Stimulated activated CD4-positive, alpha-beta T cell treated with anti-CD3 and anti-CD28 coated beads, Interleukin-15, amount 100 ng/mL, for 24 hours (primary cell): ENCODE measurements at places on chromosomes 1 and 21.

- DNase-seq: no peak
Measured at GRCh38 chr1:65441464-65441863, 21.0 kb downstream of the LEPR start.

DNA sequence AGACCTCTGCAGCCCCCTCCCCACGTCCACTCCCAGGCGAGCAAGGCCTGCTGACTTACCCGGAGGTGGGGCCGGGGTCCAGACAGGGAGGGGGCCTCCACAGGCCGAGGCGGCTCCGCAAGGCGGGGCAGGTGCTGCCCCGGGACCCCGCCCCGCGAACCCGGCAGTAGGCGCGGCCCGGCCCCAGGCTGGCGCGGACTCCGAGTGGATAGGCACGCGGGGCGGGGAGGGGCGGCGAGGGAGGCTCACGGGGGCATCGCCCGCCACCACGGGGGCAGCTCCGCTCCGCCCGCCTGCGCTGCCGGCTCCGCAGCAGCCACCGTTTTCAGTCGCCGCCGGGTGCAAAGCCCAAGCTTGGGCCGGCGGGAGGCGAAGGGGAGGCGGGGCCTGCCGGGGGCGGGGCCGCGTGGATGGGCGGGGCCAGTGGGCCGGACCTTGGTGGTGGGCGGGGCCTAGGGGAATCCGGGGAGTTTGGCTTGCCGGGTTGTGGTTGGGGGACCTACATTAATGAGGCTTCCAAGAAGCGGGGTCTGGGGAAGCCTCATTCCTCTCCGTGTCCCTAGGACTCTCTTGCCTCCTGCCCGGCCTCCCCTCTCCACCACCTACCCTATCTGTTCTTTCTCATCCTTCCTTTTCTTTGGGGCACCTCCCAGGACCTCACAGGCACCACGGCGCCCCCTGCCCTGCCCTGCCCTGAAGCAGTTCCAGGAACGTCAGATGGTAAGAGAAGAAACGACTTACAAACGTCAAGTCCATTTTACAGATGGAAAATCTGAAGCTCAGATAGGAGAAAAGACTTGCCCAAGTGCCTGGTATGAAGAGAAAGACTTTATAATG, at the start of gene RIMS3:
Gene RIMS3 (minus strand): TSS at position 348 of the 837 bp plus-strand sequence. CDS start 23,757 bp downstream, outside the sequence.
- DNase-seq: peak; percentile 85

DNA sequence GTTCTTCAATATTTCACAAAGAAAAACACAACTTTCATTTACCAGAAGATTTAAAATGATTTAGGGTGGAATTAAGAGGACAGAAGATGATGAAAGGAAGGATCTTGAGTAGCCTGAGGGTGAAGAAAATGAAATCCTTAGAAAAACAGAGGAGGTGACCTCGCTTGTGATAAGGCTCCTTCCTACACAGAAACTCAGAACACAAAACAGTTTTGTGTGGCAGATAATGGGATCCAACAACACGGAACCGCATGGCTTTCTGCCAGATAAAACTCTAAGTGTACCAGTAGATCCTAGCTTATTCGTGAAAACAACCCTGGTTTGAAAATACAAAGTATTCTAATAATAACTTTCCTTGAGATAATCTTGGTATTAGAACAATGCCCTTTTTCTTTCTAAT, 74.0 kb upstream of the EXO1 start:
- DNase-seq: no peak

DNA sequence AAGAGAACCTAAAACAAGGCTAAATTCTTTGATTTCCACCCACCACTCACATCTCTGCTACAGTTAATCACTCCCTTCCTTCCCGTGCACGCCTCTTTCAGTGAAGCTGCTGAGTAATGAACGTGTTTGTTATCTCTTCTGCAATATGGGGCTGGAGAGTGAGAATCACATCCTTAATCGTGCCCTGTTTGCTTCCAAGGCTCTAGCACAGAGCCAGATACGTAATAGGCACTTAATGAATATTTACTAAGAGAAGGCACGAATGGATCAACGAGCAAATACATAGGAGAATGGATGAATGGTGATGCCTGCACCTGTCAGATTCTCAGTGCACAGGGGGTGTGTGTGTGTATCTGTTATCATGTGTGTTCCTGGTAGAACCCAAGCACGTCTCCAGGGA, 22.1 kb upstream of the FAM43B start:
- no peak for DNase-seq

DNA sequence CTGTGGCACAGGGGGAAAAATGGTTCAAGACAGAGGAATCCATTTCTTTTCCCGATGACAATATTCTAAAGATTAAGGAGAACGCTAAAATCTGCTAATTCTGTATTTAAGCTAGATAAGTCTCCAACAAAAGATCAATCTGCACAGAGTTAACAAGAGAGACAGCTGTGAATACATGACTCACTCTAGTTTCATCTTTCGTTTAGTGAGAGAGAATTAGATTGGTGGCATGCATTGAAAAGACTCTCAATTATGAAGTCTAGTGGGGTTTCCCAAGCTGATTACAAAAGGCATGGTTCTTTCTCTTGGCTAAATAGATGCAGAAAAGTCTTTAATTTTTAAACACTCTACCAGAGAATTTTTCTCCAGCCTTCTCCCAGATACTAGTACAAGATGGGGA, 34.4 kb downstream of the CAPN9 start:
- no peak for DNase-seq

GRCh38 chr1:227792216-227793078, 23.0 kb upstream of the PRSS38 start:
- DNase-seq: no peak

DNA sequence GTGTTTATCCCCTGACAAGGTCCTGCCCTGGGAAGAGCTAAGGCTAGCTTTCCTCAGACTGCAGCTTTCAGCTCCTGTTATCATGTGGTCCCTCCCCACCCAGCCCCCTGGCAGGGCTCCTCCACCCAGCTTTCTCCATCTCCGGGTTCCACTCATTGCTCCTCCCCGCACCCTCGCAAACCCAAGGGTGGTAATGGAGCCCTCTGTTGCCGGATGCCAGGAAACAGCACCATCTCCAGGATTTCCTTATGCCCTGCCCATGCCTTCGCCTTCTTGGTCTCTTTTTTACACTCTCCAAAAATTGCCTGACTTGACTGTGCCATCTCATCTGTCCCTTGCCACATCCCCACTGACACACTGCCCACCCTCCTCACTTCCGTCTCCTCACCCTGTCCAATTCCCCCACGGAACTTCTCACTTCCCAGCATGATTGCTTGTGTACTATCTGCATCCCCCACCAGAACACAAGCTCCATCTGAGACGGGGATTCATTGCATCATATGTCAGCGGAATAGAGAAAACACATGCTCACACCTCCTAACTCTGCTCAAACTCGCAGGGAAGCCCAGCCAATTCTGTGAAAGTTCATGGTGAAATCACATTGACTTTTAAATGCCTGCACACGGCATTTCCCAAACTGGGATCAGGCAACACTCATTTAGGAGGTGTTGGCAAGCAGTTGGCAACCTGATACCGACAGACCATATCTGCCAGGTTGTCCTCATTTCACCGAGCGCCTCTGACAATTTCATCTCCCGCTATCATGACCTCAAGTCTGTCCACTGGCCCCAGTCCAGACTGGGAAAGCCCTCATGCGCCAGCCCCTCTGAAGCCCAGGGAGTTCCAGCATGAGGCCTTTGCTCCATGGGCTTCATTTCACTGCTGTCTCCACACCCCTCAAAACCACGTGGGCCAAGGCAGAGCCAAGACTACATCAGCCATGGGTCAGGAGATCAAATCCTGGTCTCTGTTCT, 201.1 kb downstream of the MATN1 start:
- DNase-seq: no peak

- no peak for DNase-seq
Measured at GRCh38 chr1:100077531-100077930, 55.2 kb downstream of the SASS6 start.

GRCh38 chr1:189429610-189430009, 1048.1 kb downstream of the BRINP3 start:
- no peak for DNase-seq

GRCh38 chr1:51960262-51960661, 30.2 kb downstream of the RAB3B start:
- DNase-seq: no peak

DNA sequence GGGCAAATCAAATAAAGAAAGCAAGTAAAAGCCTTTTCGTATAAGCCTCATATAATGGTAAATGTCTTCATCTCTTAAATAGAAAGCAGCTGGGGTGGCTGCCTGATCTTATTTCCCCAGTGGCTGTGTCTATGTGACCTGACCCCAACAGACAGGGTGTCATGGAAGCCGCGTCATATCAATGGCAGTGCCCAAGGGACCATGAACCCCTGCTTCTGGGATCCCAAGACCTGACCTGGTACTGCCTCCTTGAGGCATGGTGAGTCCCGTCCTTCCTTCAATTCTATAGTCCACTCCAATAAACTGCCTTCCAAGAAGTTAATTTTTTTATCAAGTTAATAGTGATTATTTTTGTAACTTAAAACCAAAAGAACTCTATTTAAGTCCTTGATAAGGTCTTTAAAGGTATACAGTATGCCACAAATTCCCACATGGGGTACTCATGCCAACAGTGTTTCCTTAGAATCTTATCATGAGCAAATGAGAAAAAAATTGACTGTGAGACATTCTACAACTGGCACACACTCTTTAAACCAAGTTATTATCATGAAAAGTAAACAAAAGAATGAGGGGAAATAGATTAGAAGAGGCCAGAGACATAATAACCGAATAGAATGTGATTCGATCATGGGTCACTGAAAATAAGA, 104.6 kb downstream of the ADSS2 start:
- DNase-seq: no peak

DNA sequence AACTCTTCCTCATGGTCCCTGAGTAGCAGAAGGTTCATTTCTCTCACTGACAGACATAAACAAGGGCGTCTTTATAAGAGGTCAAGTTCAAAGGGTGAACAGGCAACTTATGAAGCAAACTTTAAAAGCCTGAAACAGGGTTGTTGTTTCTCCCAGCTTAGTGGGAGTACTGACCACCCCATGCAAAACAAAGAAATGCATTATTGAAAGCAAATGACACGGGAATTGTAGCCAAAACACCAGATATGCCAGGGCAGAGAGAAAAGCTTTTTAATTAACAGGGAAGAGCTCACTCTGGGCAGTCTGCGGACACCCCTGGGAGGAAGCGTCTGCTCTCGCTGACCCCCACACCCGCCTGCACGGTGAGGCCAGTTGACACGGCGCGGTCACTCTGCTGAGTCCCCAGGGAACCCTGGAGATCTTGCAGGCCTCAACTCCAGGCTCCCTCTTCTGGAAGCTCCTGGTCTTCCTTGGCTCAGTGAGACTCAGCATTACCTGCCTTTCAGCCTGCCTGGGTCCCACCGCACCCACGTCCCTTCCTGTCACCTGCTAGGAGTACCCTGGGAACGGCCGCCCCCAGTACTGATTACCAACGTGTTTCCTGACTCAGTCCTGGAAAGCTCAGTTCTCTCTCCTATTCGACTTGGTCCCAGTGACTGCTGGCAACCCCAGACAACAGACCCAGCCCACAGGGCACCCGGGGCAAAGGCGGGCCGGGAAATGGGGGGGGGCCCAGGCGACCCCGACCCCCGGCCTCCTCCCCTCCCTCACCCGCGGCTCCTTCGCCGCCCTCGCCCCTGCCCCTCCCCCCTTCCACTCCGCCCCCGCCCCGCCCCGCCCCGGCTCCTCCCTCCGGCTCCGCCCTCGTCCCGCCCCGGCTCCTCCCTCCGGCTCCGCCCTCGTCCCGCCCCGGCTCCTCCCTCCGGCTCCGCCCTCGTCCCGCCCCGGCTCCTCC, 972 bp downstream of the CFAP410 start:
- peak; percentile 45 for DNase-seq

DNA sequence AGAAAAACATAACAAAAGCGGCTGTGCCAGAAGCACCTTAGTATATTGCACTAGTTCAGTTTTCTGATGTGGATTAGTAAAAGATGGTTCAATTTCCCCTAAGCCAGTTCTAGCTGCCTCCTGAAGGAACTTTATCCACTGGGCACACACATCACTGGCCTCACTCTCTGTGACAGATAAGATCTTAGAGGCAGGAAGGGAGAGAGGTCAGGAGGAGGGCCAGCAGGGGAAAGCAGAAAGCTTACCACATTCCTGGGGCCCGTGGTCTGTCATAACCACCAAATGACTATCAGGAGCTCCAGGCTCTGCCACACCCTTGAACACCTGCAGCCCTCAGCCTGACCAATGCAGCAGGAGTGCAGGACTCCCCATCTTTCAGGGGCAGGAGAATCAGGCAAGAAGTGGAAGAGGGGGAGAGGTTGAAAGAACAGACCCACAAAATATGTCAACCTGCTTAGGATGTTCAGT, 37.8 kb downstream of the LRRC71 start:
- DNase-seq: no peak

DNA sequence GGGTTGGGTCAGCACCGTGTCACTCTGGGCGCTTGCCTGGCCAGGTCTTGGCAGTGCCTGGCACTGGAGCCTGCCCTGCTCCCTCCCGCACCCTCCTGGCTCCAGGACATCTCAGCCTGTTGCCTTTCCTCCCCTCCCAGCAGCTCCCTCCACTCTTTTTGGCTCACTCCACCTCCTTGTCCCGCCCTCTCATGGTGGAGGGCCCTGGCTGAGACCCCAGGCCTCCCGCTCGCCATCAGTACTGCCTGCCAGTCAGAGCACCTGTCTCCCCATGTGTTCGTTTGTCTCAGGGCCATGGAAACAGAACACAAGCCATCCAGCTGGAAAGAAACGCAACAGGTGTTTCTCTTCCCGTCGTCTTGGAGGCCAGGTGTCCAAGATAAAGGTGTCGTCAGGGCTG, 61.0 kb downstream of the B3GALT5 start:
- no peak for DNase-seq

- no peak for DNase-seq
Measured at GRCh38 chr1:168482106-168482505, 61.7 kb downstream of the XCL2 start.
